ENCODE measurements at places on chromosomes 7 and 10.
A peak's percentile ranks its signal among the peaks of the same experiment; 100 is the strongest.

- no peak for DNase-seq
Observed at GRCh38 chr7:103902917-103903316, 86.5 kb downstream of the RELN start.

GRCh38 chr10:89281606-89282395 is 20.0 kb upstream of the IFIT2 start:
- DNase-seq = no peak

GRCh38 chr10:132319853-132320653 is 11.9 kb upstream of the LRRC27 start:
- DNase-seq = peak; percentile 79

- no peak for DNase-seq
Observed at GRCh38 chr10:129046962-129047361, 420.1 kb upstream of the MGMT start.

DNA sequence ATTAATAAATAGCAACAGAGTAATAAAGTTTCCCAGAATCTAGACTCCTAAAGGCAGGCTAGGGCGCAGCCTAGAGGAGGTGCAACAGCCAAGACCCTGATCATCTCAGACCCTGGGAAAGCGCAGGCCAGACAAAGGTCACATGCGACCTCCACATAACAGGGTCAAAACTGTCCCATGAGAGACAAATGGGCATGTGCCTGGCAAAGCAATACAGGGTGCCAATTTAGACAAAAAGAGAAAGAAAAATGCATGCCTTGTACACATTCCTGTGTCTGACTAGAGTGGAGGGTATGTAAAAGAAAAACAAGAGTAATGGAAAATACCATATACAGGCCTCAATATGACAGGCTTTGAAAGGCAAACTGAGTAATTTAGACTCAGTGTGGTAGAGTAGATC is 22.2 kb downstream of the MPP7 start:
- DNase-seq = no peak

GRCh38 chr7:15042285-15043065 is 139.9 kb upstream of the DGKB start:
- DNase-seq = no peak

- DNase-seq = peak; percentile 81
Observed at GRCh38 chr7:143240291-143241168, 18.7 kb downstream of the TAS2R40 start.

DNA sequence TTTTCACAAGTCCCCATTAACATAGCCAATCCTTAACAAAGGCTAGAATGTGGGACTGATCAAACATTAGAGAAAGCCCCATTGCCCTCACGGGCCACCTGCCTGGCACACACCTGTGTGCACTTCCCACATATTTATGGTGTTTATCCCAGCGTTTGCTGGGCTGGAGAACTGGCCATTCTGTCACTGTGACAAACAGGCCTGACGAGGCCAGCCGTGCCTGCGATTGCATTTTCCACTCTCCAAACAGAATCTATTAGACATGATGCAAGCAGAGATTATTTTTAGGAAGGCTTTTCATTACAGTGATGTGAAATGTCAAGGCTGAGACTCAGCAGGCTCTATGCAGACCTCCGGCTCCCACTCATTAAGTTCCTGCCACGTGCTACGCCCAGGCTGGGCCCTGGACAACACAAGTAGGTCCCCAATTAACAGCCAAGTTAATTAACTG is 20.4 kb downstream of the PTPRN2 start:
- DNase-seq = no peak

- DNase-seq = no peak
Observed at GRCh38 chr10:103651783-103652476, 158.4 kb downstream of the NEURL1 start.

DNA sequence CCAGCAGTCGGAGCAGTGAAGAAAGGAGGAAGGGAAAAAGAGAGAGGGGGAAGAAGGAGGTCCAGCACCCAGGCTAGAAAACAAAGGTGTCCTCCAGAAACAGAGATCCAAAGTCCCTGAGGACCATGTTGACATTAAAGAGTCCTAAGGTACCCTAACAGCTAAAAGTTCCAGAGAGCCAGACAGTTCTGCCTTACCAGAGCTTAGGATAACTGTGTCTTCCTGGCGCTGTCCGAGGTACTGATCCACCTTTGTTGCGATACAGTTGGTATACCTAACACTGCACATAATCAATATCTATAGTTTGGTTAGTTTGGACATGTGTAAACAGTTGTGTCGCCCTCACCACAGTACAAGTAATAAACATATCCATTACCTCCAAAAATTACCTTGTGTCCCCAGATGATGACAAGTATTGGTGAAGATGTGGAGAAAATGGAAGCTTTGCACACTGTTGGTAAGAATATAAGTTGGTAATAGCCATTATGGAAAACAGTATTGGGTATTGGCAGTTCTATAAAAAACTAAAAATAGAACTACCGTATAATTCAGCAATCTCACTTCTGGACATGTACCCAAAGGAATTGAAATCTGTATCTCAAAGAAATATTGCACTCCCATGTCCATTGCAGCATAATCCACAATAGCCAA is 59.8 kb downstream of the GRID1 start:
- DNase-seq = peak; percentile 29

GRCh38 chr10:124415210-124415609 is 3.5 kb downstream of the OAT start:
- no peak for DNase-seq

- peak; percentile 6 for DNase-seq
Observed at GRCh38 chr7:45710271-45711160, 136.3 kb downstream of the ADCY1 start.

DNA sequence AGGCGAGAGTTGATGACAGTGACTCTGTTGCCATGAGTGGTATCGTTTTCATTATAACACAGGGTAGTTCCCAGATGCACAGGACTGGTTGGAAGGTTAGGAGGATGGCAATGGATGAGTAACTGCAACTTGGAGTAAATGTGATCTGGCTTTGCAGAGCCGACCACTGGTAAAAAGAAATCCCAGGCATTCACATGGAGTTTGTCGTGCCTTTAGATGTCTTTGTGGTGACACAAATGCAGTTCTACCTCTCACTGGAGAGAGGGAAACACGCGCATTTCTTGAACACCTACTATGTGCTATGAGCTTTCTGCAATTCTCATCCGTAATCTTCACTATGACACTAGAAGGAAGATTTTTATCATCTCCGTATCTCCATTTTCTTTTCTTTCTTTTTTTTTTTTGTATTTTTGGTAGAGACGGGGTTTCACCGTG is 1.7 kb upstream of the MNX1 start:
- no peak for DNase-seq

- DNase-seq = peak; percentile 71
Observed at GRCh38 chr10:30437031-30437841, 3.3 kb downstream of the MAP3K8 start.

DNA sequence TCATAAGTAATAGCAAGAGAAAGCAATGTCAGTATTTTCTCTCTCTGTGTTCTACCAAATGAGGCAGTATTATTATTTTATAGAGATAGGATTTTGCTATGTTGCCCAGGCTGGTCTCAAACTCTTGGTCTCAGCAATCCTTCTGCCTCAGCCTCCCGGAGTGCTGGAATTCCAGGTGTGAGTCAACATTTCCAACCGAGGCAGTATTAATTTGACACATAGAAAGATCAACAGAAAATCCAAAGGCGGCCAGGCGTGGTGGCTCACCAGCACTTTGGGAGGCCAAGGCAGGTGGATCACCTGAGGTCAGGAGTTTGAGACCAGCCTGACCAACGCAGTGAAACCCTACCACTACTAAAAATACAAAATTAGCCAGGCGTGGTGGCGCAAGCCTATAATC is 71.8 kb downstream of the SMURF1 start:
- no peak for DNase-seq

- no peak for DNase-seq
Observed at GRCh38 chr7:9226500-9226899, 793.1 kb downstream of the NXPH1 start.

GRCh38 chr7:74288034-74288881 is 949 bp upstream of the CLIP2 start:
- DNase-seq = no peak

GRCh38 chr7:45665172-45665571 is 91.0 kb downstream of the ADCY1 start:
- DNase-seq = no peak

GRCh38 chr10:69494626-69495558 is 43.6 kb downstream of the TSPAN15 start:
- DNase-seq = no peak

DNA sequence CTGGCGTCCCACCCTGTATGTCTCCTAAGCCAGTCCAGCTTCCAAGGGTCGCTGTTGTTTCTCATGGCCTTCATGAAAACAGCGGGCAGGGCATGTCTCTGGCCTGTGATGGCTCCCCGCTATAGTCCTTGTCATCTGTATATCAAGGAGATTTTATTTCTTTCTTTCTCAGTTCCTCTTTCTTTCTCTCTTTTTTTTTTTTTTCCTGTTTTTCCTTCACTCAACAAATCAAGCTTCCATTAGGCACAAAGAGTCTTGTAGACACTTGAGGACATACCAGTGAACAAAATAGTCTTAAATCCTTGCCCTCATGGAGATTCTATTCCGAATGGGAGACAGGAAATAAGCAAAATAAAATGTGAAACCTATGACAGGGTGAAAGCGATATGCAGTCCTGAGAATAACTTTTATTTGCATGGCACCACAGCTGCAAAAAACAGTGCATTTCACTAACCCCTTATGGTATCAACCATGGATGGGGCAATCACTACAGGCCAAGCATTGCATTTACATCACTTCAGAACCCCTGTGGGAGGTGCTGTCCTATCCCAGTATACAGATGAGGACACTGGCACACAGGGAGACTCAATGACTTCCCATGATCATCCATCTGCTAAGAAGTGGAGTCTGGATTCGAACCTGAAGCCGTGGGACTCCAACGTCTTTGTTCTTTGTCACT is 50.7 kb downstream of the SYPL1 start:
- no peak for DNase-seq

GRCh38 chr10:93220296-93221170 is 146.8 kb downstream of the CYP26A1 start:
- no peak for DNase-seq

GRCh38 chr10:132559538-132559937 is 22.0 kb downstream of the INPP5A start:
- no peak for DNase-seq

GRCh38 chr7:20745702-20746101 is 41.0 kb downstream of the SP8 start:
- DNase-seq = no peak

- DNase-seq = no peak
Observed at GRCh38 chr7:116713918-116714317, 41.9 kb downstream of the MET start.

DNA sequence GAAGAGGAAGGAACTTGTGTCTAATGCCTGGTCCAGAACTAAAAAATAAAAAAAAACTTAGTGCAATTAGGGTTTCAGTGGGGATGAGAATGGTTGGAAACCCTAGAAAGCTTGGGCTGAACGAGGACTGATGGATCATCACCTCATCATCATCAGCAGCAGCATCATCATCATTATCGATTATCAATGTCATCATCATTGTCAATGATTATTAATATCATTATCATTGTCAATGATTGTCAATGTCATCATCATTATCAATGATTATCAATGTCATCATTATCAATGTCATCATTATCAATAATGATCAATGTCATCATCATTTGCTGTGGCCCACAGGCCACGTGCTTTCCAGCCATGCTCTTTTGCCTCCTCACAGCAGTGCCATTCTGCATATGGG is 952.0 kb upstream of the ZNF722 start:
- DNase-seq = no peak

DNA sequence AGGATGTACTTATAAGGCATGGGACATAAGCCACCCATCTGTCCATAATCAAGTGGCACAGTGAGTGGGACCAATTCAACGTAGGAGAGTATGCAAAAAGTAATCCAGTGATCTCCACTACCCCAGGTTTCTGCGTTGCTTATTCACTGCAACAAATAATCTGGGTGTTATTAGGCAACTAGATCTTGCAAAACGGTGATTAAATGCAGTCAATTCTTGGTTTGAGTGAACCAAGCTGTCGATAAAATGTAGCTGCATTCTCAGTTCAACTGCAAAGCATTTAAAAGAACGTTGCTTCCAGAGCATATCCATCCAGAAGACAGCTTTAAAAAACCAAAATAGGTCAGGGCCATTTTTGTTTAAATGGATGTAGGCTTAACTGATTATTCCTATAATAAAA is 5.0 kb downstream of the LSMEM1 start:
- DNase-seq = no peak

DNA sequence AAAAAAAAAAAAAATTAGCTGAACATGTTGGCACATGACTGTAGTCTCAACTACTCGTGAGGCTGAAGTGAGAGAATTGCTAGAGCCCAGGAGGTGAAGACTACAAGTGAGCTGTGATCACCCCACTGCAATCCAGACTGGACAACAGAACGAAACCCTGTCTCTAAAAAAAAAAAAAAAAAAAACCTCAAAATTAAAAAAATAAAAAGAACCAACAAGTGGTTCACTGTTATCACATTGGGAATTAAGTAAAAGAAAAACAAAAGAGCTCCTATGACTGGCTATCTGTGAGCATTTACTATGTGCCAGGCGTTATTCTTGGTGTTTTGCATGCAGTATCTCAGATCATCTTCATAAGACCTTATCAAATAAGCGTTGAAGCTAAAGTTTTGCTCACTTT is 66.0 kb downstream of the ANLN start:
- no peak for DNase-seq

DNA sequence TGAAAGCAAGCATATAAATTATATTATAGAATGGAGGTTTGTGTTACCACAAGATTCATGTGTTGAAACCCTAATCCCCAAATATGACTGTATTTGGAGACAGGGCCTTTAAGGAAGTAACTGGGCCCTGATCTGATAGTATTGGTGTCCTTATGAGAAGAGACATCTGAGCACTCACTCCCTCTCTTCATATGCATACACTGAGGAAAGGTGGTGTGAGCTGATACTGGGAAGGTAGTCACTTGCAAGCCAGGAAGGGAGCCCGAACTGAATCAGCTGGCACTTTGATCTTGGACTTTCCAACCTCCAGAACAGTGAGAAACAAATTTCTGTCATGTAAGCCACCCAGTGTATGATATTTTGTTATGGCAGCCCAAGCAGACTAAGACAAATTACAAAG is 66.9 kb upstream of the RHOBTB1 start:
- no peak for DNase-seq

DNA sequence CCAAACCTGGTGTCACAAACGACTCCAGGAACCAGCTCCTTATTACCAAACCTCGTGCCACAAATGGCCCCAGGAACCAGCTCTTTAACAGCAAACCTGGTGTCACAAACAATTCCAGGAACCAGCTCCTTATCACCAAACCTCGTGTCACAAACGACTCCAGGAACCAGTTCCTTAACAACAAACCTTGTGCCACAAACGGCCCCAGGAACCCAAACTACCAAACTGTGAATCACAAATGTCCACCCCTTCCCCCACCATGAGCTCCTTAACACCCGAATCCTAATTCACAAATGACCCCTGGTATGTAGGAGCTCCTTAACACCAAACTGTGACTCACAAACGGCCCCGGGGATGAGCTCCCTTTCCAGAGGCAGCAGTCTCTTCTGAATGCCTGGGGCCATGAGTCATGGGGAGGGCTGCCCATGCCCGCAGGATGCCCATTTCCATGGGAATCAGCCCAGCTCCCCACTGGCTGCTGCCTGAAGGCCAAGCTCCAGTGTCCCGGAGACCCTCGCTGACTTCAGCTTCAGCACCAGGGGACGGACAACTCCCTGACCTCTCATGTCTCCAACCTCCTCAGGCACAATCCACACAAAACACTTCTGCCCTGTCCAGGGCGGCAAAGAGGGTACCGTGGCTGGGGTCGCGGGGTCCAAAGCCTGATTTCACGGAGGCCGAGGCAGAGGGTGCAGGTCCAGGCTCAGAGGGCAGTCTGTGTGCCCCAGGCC is 213.1 kb downstream of the ELFN1 start:
- no peak for DNase-seq
